Cortex of kidney (tissue), 1 donor: ENCODE measurements at places on chromosomes 3 and 15.

GRCh38 chr3:54228806-54229205 lies 106.5 kb downstream of the CACNA2D3 start:
- DNase-seq, result no peak

GRCh38 chr15:48451241-48451640 lies 120.0 kb downstream of the DUT start:
- no peak for DNase-seq

DNA sequence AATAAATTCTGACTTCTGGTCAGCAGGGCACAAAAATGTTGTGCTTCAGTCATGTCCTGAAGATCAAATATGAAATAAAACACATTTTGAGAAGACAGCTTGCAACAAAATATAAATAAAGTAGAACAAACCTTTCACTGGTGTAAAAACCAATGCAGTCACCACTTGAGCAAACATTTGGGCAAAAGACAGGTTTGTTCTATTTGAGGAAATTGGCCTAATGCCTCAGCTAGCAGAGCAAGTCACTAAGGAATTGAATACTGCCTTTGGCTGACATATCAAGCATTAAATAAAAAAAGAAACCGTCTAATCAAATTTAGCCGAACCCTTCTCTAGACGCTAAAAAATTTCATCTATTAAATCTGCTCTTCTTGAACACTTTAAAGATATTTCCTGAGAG lies 475.4 kb upstream of the CNTN3 start:
- no peak for DNase-seq

DNA sequence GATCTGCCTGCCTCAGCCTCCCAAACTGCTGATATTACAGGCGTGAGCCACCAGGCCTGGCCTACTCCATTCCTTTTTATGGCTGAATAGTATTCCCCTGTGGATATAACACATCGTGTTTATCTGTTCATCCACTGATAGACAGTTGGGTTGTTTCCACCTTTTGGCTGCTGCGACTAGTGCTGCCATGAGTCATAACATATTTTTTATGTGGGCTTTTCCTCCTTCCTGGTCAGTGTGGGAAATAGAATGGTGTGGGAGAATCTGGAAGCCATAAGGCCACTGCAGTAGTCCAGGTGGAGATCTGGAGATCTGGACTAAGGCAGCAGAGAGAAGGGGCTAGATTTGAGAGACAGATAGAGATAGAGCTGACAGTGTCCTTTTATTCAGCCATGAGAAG lies 16.2 kb downstream of the LCMT2 start:
- DNase-seq, result no peak

DNA sequence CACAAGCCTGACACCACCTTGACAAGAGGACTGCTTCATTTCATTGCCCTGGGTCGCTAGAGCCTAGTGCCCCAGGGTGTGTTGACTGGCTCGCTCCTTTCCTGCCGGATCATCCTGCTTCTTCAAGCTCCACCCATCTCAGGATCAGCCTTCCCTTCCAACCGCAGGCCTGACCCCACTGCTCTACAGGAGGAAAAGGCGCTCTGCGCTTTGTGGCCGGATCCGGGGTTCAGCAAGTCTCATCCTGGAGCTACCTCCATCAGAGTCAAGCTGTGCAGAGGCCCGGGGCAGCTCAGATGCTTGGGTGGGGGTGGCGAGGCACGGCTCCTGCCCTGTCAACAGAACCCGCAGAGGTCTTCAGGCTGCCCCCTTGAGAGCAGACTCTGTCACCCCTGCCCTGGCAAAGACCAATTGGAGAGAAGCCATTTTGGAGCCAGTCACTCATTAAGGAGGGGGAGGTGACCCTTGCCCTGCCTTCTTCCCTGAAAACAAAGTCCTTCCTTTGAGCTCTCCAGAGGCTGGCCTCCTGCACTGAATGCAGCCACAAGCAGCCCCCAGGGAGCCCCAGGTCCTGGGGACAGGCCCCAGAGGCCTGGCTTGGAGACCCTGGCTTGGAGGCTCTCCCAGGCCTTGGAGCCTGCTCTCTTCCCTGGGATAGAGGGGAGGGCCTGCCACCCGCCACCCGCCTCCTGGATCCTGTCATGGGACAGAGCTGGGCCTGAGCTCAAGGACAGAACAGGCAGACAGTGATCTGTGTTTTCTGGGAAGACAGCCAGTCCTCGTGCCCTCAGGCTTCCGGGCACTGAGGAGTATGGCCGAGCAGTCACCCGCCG lies 80.3 kb downstream of the CPN2 start:
- DNase-seq, result no peak

DNA sequence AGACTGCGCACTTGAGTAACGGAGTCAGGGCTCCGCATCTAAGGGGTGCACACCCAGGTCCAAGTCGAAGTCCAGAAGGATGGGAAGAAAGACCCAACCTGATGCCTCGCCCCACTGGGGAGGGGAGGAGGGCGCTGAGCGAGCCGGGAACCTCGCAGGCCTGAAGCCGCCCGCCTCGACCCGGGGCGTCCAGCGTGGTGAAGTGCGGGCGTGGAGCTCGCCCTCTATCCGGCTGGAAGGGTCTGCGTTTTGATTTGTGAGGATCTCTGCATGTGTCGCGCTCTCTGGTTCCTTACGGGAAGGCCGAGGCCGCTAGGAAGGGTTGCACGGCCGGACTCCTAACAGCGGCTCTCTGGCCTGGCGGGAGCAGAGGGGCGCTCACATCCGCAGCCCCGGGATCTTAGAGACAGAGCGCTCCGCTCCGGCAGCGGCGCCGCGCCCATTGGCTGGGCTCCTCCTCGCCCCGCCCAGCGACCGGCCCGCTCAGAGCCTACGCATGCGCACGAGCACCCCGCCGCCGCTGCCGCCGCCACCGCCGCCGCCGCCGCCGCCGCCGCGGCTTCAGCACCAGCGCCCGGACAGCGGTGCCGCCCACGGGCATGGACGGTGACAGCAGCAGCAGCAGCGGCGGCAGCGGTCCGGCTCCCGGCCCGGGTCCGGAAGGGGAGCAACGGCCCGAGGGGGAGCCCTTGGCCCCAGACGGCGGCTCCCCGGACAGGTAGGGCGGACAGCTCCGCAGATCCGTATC lies at the start of gene DISP2:
TSS of gene DISP2 (plus strand) at position 497 of the 748 bp plus-strand sequence. CDS start at position 600, 103 bp downstream.
- DNase-seq, result peak; percentile 34

DNA sequence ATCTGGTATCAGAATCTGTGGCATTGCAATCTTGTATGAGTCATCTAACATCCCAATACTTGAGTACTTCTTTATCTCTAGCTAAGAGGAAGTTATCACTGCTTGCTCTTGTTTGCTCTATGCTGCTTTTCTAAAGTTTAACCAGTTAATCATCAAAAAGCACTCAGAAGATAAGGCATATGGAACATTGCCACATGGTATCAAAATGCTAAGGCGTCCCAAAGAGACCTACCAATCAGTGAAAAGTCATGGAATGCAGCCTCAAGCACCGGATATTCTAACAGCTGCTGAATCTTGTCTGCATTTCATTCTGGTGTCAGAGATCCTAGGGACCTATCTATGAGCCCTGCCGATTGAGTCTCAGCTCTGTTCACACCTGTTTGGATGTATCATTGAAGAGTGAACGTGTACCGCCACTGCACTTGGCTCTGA lies 192.8 kb downstream of the ARPP21 start:
- DNase-seq, result no peak

DNA sequence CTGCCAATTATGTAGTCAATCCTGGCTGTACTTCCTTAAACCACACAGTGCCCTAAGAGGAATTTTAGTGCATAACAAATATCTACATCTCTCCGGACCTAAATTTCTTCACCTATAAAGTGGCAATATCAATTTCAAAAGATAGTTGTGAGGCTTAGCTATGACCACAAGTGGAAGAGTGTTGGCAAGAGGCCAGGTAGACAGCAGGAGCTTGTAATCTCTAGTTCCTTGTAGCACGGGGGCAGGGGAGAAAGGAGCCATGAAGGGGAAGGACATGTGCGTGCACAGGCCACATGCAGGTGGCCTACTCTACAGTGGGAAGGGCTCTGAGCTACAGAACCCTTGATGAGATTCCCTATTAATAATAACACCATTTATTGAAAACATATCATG lies 269.7 kb downstream of the ABHD5 start:
- DNase-seq, result no peak

- DNase-seq, result no peak
Observed at GRCh38 chr3:154184582-154184981, 63.4 kb downstream of the ARHGEF26 start.

- no peak for DNase-seq
Observed at GRCh38 chr15:91853948-91854638, 585 bp downstream of the SLCO3A1 start.

DNA sequence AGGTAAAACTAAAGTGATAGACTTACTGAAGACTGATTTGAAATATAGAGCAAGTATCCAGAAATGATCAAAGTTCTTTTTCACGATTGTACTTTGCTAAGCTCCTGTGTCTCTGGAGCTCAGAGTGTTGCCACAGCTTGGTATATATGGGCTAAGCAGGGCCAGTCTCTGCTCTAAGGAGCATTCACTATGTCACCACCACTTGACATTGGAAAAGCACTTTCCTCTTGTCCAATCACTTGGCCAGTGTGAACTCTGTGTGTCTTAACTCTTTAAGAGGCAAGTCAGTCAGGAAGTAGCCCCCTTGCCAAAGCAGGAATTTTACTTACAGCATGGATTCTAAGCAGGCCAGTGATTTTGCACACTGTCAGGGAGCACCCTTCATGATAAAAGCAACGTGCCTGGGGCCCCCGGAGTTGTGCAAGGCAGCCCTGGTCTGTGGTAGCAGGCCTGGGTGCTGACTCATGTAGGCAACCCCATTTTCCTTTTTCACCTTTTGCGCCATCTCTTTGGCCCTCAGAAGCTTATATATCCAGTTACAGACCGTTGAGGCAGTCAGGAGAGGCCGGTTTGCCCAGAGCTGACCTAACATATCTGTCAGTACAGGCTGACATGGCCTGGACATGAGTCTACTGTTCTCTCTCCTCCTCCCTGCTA lies 73.0 kb downstream of the HCN4 start:
- DNase-seq, result no peak

DNA sequence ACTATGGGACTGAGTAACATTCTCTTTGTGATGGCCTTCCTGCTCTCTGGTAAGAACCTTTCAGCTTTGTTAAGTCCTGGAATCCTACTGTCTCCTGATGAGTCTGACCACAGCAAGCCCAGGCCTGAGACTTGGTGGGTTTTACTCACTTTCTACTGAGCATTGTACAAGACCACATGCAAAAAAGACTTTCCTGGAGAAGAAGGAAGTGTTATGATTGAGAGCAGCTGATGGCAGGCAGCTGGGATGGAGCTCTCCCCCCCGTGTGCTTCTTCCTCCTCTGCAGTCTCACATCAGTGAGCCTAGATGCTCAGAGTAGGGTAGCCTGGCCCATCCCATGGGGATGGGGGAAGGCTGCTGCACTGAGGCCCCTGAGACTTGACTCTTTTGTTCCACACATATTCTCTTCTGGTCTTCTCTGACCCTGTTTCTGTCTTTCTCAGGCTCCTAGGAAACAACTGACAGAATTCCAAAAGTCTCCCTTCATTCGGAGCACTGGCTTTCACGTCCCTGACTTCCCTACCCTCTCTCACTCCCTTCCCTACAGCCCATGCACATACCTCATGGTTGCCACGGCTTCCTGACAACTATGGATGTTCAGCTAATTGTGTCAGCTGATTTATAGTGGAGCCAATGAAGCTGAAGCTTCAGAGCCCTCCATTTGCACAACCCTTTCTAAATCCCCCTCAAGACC lies 36.6 kb downstream of the CD86 start:
- DNase-seq, result no peak

- no peak for DNase-seq
Observed at GRCh38 chr15:77688266-77688665, 55.6 kb upstream of the LINGO1 start.

DNA sequence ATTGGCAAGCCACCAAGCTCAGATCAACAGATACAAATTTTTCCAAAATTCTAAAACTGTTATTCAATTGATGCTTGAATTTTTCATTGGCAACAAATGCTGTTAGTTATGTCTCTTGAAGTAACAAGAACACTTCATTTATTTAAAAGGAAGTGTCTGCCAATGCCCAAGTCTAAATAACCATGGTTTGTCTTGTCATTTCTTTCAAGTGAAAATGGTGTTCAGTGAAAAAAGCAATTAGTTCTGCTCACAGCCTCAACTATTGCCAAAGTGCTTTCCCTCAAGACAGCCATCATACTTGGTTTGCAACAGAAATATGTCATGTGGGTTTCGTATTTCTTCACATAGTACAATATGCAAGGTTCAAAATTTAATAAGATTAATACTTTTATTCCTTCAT lies 312.6 kb upstream of the LMCD1 start:
- DNase-seq, result no peak

GRCh38 chr3:32245200-32245599 lies 6.7 kb downstream of the CMTM8 start:
- no peak for DNase-seq

DNA sequence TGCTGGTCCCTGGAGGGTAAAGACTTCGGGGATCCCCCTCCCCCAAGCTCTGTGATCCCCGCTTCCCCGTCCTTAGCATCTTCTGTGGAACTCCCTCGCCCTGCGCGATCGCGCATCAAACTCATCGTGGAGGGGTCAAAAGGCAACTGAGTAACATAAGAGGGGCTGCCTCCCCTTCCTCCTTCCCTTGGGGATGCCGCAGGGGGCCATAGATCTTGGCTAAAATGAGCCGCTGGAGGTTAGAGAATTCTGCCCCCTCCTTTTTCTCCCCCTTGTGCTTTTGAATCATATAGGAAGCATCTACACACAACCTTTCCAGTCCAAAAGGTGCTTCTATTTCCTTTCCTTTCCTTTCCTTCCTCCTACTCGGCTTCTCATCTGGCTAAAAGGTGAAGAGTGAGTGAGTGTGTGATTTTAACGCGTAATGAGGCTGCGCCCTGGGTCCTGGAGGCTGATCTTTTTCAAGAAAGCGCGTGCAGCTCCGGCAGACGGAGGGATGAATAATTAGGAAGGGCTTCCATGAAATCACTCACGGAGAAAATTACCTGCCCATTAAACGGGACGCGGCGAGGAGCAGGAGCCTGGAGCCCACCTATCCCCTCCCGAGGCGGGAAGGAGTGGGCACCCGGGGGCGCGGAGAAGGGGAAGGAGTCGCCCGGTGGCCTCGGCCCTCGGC lies 831 bp upstream of the ROBO2 start:
- DNase-seq, result no peak

GRCh38 chr3:108477511-108478147 lies 32.8 kb downstream of the MYH15 start:
- no peak for DNase-seq

GRCh38 chr3:59963676-59964075 lies 913.9 kb upstream of the CFAP20DC start:
- DNase-seq, result no peak

GRCh38 chr15:93017526-93017925 lies 71.5 kb downstream of the RGMA start:
- DNase-seq, result no peak

DNA sequence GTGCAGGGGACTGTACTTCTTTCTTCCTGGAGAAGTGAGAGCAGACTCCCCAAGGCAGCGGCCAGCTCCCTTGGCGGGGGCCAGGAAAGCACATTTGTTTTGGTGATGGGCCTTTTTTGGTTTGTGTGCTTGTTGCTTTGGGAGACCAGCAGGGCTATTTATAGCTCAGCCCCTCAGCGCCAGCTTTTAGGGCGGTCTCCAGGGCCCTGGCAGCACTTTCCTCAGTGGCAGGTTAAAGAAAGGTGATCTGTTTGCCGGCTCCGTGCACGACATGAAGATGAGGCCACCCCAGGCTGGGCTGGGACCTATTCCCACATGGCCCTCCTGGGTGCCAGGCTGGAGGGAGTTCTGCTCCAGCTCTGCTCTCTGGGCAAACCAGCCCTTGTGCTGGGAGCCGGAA lies 21.8 kb downstream of the SLC6A11 start:
- DNase-seq, result no peak
